ENCODE measurements at places on chromosomes 3 and 15.
A peak's percentile ranks its signal among the peaks of the same experiment; 100 is the strongest.

DNA sequence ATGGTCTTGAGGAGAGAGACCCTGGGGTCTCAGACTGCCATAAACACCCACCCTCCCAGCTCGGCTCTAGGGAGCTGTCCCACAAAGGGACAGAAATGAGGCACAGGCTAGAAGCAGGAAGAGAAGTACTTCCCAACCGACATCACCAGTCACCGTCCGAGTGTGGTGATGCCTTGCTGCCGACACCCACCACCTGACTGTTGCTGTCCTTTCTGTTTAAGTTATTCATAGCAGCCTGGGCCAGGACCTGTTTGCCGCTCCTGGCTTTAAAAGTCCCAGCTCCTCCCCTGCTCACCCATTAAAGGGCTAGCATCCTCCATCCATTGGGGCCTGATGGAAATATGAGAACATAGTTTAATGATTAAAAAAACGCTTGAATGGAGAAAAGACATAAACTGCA lies 13.2 kb upstream of the SPG11 start:
- DNase-seq, result no peak

- no peak for DNase-seq
These were observed 1024.3 kb downstream of the FHIT start for GRCh38 chr3:60226912-60227311.

DNA sequence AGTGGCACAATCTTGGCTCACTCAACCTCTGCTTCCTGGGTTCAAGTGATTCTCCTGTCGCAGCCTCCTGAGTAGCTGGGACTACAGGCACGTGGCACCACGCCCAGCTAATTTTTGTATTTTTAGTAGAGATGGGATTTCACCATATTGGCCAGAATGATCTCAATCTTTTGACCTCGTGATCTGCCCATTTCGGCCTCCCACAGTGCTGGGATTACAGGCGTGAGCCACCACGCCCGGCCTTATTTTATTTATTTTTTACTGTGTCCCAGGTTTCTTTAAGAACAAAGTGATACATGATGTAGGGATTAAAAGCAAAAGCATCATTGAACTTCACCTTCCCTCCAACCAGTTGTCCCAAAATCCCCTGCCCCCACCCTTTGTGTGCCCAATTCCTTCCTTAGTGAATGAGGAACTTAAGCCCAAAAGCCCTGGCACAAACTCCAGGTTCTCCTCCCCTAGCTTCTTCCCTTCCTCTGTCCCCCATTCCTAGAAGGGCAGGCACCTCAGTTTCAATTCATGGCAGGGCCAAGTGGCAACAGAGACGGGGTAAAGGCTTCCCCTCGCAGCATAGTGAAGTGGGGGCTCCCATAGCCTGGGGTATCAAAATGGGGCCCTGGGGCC lies 23.7 kb upstream of the RPN1 start:
- no peak for DNase-seq

DNA sequence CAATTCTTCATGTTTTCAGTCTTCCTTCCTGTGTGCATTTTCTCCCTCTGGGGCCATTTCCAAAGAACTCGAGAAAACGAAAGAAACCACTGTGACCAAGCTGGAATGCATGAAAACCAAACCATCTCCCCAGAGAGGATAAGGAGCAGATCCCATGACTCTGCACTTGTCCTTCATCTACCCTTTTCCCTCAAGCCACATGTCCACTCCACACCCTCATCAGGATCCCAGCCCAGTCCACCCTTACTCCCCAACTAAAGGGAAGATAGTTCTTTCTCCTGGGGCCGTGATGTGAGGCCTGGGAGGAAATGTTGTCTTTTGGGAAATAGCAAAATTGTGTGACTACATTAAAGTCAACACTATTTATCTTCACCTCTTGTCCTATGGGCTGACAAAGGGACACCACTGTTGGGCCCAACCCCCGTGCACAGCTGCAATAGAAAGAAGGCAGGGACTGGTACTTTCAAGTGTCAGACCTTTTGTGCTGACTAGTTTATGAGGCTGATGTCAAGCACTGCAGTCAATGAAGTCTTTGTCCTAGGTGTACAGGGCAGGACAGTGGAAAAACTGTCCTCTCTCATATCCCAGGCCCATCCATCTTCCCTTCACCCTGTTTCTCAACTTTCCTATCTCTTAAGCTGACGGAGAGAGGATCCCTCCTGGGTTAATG lies 487.1 kb upstream of the NR2F2 start:
- no peak for DNase-seq

DNA sequence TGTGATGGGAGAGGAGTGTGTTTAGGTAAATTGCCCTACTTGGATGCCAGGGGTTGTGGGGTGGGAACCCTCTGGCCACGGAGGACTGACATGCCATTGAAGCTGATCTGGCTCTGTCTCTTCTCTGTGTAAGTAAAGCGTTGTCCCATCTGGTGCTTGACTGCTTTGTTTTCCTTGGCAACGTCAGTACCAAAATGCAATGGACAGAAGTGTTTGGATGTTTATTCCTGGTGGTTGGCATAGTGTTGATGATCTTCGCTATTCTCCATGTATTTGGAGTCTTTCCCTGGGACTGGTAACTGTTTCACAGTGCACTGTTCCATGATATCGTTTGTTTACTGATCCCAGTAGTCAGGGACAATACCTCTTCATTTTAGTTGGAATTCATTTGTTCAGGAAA lies 130.5 kb upstream of the MCTP2 start:
- no peak for DNase-seq

DNA sequence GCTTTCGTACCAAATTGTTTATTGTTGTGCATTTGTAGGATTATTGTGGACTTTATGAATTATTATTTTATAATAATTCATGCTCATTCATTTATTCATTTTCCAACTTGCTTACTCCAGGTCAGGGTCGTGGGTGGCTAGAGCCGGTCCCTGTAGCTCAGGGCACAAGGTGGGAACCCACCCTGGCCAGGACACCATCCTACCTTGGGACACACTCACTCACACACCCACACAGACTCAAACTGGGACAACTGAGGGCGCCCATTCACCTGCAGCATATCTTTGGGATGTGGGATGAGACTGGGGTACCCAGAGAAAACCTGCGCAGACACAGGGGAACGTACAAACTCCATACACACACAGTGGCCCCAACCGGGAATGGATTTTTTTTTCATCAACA lies 40.6 kb downstream of the SSUH2 start:
- no peak for DNase-seq

DNA sequence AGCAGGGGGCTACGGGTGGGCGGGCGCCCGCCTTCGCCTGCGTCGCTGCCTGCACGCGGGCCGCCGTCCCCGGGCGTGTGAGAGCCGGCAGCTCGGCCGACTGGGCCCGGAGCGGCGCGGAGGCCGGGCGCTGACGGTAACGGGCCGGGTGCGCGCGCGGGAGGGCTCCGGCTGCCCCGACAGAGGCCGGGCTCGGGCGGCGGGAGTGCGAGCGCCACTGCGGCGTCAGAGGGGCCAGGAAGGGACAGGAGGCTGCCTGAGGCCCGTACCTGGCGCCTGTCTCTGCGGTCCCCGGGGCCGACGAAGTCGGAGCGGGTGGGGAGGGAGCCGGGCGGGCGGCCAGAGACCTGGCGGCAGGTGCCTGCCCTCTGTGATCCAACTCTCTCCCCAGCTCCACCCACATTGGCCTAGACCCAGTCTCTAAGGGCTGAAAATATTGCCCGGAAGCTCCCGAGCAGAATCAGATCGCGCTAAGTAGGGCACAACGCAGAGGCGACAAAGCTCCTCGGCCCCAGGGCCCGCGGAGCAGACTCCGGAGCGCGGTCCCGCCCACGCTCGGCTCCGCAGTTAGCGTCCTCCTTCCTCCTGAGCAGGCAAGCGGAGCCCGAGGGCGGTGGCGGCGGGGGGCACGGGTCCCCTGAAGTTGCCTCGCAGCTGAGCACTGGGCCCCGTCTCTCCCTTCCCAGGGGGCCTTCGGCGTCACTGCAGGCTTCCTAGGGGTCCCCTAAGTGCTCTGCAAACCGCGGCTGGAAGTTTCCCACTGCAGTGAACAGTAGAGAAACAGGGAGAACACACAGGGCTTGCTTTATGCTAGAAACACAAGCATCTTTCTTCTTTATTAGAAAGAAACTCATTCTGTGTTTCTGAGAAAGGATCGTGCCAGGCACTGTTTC lies at the start of gene MAN2A2:
Gene MAN2A2 (plus strand): TSS at position 463 of the 893 bp plus-strand sequence. CDS start 906 bp downstream, outside the sequence.
- peak; percentile 71 for DNase-seq

DNA sequence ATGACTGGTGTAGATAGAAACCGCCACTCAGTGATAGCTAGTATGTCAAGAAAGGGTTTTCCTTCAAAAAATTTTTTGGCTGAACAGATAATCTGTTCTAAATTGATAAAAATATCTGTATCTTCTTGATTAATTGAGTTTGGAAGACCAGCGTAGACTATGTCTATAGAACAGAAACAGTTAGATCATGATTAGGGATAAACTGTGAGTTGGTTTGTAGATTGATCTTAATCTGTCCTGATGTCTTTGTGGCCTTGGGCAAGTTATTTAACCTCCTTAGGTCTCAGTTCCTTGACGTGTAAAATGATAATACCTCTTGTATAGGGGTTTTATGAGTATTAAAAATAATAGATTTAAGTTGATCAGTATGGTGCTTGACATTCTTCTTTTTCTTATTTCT lies 4.7 kb downstream of the NFKBIZ start:
- no peak for DNase-seq

GRCh38 chr3:65128346-65128745 lies 440.5 kb upstream of the ADAMTS9 start:
- no peak for DNase-seq

- no peak for DNase-seq
These were observed 408.9 kb downstream of the GAP43 start for GRCh38 chr3:116032176-116032575.

GRCh38 chr3:69364354-69364753 lies 21.5 kb downstream of the FRMD4B start:
- no peak for DNase-seq

DNA sequence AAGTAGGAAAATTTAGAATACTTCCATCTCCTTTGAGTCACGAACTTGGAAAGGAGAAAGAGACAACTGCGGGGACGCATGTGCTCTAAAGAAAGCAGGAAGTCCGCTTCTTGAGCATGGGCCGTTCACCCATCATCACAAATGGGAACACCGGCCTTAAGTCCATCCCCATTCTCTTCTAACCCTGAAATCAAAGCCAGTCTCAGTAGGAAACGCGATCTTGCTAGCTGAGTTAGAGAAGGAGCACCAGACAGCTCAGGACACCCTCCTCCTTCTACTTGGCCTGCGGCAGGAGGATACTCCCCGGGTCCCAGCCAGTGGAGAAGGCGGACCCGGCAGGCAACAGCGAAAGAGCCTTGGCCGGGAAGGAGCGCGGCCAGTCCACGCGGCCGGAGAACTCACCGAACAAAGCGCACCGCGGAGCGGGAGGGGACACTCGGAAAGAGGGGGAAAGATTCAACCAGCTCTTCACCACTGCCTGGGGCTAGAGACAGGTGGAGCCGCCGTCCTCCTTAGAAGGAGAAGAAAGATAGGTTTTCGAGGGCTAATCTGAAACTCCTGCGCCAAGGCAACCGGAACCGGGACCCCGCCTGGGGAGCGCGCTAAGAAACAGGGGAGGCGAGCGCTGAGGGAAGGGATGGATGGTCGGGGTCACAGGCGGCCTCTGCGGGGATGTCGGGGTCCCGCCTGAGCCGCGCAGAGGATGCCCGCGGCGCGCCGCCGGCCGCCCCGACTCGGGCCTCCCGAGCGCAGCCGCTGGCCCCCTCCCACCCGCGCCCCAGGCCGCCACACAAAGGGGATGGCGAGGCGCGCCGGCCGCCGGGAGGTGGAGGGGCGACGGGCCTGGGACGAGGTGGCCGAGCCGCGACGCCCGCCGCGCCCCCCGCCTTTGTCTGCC lies 818 bp downstream of the SLC4A7 start:
- no peak for DNase-seq

DNA sequence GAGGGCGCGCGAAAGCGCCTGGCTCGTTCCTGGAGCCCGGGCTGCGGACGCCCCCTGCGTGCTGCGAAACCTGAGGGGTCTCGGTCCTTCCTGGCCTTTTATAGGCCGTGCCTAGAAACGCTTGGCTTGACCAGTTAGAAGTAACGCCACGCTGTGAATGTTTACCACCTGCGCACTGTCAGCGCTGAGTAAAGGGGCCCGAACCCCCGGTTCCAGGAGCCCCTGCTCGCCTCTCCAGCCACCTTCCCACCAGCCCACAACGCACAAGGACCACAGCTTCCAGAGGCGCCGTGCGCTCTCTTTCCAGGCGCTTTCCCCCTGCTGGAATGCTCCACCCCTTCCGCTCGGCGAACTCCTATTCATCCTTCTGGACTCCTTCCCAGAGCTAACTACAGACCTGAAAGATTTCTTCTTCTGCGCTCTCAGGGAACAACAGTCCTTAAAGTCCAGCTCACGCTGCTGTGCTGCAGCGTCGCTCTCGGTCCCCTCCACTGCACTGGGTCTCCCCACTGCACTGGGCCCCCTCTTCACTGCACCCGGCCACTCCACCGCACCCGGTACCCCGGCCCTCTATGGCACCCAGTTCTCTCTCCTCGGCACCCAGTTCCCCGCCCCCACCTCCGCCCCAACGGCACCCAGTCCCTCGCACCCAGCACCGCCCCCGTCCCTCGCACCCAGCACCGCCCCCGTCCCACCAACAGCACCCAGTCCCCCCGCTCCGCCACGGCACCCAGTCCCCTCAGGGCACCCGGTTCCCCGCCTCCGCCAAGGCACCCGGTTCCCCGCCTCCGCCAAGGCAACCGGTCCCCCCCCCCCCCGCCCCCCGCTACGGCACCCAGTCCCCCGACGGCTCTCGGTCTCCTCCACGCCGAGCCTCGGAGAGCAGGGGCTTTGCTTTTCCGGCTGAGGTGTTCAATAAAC lies 69.8 kb downstream of the SQOR start:
- DNase-seq, result no peak

GRCh38 chr15:63186065-63186464 lies 3.3 kb upstream of the RAB8B start:
- DNase-seq, result no peak

GRCh38 chr15:61712129-61712759 lies 348.0 kb downstream of the VPS13C start:
- DNase-seq, result no peak

DNA sequence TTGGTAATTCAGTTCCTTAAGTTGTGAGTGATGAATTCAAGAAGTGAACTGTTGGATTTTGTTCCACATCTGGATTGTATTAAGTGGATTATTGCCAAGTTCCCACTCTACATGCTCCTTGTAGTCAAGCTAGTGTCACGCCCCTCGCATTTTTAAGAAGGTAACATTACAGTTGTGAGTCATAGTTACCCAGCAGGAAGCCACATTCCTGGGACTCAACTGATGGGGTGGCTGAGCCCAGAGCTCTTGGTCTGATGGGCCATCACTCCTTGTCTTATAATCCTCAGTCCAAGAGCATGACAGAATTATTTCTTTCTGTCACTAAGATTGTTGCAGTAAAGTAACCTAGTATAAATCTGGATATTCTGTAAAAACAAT lies 102.7 kb downstream of the PTPRG start:
- DNase-seq, result no peak

GRCh38 chr3:163490119-163490518 lies 1588.2 kb downstream of the SI start:
- DNase-seq, result no peak

DNA sequence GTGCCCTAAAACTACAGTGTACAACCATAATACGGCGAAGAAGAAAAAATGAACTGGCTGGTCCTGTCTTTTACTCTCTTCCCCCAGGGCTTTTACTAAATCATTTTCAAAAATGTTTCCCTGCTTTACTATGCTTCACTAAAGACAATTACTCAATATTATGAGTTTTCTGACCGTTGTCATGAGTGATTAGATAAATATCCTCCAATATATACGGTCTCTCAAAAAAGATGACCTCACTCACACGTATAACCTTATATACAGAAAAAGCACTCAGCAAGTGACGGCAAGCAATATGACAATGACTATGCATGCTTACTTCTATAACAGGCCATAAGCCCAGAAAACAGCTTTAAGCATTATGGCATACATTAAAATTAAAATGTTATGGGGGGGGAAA lies 60.5 kb downstream of the TBL1XR1 start:
- DNase-seq, result no peak

- no peak for DNase-seq
These were observed 64.3 kb downstream of the NSUN3 start for GRCh38 chr3:94127115-94127514.
